ENCODE measurements at places on chromosomes 16 and 17.

- no peak for DNase-seq
Observed at GRCh38 chr17:4893721-4894560, 5.4 kb upstream of the C17orf107 start.

GRCh38 chr16:81562174-81562849, 117.7 kb downstream of the CMIP start:
- DNase-seq: no peak

DNA sequence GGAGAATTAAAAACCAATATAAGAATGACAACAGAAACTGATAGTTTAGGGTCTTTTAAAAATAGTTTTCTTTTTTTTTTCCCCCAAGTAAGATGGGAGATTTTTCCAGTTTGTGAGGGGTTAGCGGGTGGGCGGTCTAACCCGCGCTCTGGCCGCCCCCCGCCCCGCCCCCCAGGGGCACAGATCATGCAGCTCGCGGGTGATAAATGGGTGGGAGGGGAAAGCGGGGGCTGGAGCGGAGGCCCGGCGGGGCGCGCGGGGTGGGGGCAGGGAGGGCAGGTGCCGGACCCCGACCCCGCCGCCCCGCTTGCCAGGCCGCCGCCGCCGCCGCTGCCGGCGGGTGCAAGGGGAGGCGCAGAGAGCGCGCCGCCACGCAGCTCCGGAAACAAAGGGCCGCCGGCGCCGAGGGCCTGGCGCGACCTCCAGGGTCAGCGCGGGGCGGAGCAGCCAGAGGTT, 60.1 kb upstream of the GSE1 start:
- no peak for DNase-seq

DNA sequence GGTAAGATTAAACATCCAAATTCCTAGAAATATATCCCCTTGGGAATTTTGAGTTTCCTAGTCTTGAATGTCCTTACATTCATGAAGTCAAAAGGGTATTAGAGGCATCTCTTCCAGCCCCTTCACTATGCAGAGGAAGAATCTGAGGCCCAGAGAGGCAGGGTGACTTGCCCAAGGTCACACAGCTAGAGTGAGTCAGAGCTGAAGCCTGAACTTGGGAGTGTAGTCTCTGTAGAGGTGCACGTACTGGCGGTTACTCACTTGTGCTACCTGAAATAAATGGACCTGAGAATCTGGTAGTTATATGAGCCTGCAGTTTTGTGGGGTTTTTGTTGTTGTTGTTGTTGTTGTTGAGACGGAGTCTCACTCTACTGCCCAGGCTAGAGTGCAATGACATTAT, 164.0 kb downstream of the XYLT1 start:
- no peak for DNase-seq

- DNase-seq: no peak
Observed at GRCh38 chr16:87681981-87682570, 79.8 kb downstream of the JPH3 start.

DNA sequence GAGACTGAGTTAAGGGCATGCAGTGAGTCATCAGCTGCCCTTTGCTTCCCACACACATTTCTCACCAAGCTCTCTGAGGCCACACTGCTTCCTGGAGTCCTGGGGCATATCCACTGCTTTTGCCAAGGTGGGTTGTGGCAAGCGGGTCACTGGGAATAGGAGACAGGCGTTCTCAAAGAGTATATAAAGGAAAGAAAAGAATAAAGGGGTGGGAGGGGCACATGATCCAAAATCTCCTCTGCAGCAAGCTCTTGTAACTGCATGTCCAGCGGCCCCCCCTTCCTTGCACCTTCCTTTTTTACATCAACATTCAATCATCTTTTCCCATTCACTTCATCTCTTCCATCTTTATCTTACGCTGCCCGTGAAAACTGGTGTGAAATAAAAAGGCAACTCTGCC, 259.1 kb upstream of the RPL38 start:
- no peak for DNase-seq
